ENCODE measurements at places on chromosomes 7 and 10. TPM values are rescaled to one million over a fixed set of nuclear protein-coding genes. Genes with fewer than 3 reads are reported as not detected.

DNA sequence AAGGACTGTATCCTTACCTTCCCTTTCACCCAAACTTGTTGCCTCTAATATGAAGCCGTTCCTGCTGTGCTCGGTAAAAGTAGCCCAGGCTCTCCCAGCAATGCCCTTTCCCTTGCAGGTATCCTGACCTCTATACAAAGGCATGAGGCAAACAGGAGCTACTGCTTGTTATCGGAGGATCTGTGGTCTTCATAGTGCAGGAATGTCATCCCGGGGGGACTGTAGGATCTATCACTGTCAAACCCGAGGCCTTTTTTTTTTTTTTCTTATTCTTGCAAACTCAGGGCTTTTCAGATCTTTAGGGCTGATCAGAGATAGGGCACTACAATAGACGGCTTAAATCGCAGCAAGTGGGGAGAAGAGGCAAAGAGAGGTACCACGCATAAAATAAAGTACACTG lies 1206.6 kb downstream of the TYW1 start:
- no peak overlapping the region for H3K4me3 ChIP-seq
- H3K27ac ChIP-seq, result no peak overlapping the region
- H3K36me3 ChIP-seq, result no peaks in the 10 kb centered on the region
- H3K27me3 ChIP-seq, result peaks cover 5% of the 10 kb centered on the region

DNA sequence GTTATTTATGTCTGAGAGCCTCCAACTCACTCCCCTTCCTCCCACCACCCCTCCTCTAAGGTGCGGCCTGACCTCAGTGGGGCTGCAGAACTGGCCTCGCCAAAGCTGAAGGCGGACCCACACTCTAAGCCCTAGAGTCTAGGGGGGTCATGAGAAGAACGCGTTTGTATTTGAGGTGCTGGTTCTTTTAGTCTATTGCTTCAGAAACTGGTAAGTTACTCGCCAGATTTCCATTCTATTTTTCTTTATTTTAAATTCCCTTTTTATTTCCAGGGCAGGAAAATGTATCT lies 357.5 kb downstream of the DNAJB6 start:
- H3K27ac ChIP-seq, result no peak overlapping the region
- DNase-seq, result peak; percentile 40
- no peaks in the 10 kb centered on the region for H3K36me3 ChIP-seq
- H3K27me3 ChIP-seq, result peaks cover 28% of the 10 kb centered on the region
- no peak overlapping the region for H3K4me3 ChIP-seq

DNA sequence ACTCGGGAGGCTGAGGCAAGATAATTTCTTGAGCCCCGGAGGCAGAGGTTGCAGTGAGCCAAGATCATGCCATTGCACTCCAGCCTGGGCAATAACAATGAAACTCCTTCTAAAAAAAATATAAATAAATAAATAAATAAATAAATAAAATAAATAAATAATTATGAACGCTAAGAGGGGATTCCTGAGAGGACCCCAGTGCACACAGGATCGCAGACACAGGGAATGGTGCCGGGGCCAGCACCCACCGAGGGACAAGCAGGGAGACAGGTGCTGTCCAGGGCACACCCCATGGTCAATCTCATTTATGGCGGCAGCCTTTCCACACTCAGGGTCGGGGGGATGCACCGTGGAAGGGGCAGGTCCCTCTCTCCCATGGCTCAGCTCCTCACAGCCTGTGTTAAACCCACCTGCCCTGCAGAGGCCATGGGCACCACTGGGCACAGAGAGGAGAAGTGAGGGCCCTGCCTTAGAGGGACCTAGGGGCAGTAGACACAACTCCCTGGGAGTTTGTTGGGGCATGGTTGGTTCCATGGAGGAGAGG lies 2.2 kb upstream of the RAMP3 start:
- H3K4me3 ChIP-seq, result no peak overlapping the region
- peak; percentile 79 for DNase-seq
- peaks cover 7% of the 10 kb centered on the region for H3K4me1 ChIP-seq
- peaks cover 28% of the 10 kb centered on the region for H3K27me3 ChIP-seq
- peaks cover 5% of the 10 kb centered on the region for H3K36me3 ChIP-seq
- no peak overlapping the region for H3K27ac ChIP-seq

- no peaks in the 10 kb centered on the region for H3K4me1 ChIP-seq
- H3K27ac ChIP-seq, result no peak overlapping the region
Observed at GRCh38 chr10:3805201-3805790, 20.3 kb upstream of the KLF6 start.

DNA sequence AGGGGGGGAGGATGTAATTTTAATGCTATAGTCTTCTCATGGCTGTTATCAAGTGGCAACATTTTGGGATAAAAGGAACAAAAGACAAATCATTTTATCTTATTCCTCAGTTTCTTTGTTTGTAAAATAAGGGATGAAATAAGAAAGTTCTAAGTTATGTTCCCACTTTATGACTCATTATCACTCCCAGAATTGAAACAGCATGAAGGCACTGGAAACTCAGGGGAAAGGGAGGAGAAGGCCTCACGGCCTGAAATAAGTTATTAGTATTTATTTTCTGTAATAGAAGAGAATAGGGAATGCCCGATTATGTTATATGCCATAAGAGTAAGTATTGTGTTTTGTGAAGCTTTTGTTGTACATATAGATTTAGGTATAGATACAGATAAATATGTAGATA lies 85.0 kb upstream of the NAMPT start:
- no peak overlapping the region for H3K4me3 ChIP-seq
- peaks cover 8% of the 10 kb centered on the region for H3K27me3 ChIP-seq
- DNase-seq, result no peak
- H3K4me1 ChIP-seq, result no peaks in the 10 kb centered on the region
- H3K27ac ChIP-seq, result no peak overlapping the region
- H3K36me3 ChIP-seq, result no peaks in the 10 kb centered on the region

- H3K4me1 ChIP-seq, result peaks cover 55% of the 10 kb centered on the region
- DNase-seq, result no peak
- H3K36me3 ChIP-seq, result no peaks in the 10 kb centered on the region
- no peaks in the 10 kb centered on the region for H3K27me3 ChIP-seq
- H3K4me3 ChIP-seq, result peak overlapping the region; percentile 72
Observed at GRCh38 chr7:102914585-102914984, 1.8 kb downstream of the LRRC17 start.

DNA sequence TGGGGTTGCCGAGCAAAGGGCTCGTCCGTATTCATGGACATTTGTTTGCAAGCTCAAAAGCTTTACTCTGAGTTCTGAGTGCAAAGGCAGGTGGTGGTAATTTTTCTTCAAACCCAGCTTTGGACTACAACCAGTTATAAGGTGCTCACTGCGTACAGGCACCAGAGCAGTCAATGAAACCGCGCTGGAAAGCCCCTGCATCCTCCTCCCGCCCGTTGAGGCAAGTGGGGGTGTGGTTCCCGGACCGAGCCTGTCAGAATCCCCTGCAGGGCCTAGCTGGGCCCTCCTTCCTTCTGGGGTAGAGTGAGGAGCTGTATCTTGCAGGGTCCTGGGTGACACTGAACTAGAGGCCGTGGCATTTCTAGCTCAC lies 22.3 kb downstream of the AMZ1 start:
- H3K4me1 ChIP-seq, result peaks cover 22% of the 10 kb centered on the region
- H3K36me3 ChIP-seq, result peaks cover 23% of the 10 kb centered on the region
- H3K27me3 ChIP-seq, result no peaks in the 10 kb centered on the region
- no peak for DNase-seq
- no peak overlapping the region for H3K27ac ChIP-seq
- H3K4me3 ChIP-seq, result no peak overlapping the region

GRCh38 chr10:36141856-36142560 lies 499.9 kb upstream of the FZD8 start:
- H3K27me3 ChIP-seq, result no peaks in the 10 kb centered on the region
- peaks cover 17% of the 10 kb centered on the region for H3K4me1 ChIP-seq
- H3K27ac ChIP-seq, result peak overlapping the region; percentile 28
- no peaks in the 10 kb centered on the region for H3K36me3 ChIP-seq
- H3K4me3 ChIP-seq, result no peak overlapping the region

Gene FGL2
- 0.19 TPM for total RNA-seq

Gene GNGT1
- not detected for total RNA-seq

Gene MYO1G
- total RNA-seq, result 0.05 TPM

Gene C10orf62
- total RNA-seq, result not detected

Gene DYDC1
- total RNA-seq, result not detected
